ENCODE measurements at places on chromosomes 5 and 9.

DNA sequence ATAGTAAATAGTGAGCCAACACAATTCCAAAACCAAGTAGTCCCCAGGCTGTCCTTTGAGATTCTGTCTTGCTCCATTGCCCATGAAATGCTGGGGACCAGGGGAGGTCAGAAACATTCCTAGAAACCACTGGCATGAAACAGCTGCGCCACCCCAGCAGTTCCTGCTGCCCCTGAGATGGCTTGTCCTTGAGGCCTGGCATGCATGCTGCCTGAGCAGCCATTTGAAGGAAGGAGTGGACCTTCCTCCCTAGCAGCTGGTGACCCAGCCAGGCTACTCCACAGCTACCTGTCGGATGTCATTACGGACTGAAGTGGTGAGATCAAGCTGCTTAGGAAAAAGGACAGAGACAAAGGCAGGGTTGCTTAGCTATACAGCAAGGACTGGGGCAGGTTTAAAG, 260.6 kb downstream of the DENND1A start:
- DNase-seq: no peak

- DNase-seq: no peak
Observed at GRCh38 chr5:159821461-159821940, 94.8 kb upstream of the ADRA1B start.

DNA sequence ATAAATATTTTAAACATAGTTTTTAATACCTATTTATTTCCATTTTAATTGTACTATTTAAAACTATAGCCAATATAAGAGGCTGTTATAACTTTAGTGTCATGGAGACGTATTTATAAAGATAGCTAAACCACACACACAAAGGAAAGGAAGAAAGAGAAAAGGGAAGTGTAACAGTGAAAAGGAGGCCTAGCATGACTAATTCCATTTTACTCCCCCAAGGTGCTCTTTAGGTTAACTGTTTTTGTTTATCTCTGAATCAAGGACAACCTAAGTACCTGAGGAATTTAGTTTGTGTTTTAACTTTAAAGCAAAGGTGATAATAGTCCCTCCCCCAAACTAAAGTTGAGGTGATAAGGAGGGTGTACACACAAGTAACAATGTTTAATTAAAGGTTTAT, 1188.9 kb upstream of the C9orf72 start:
- DNase-seq: no peak

- no peak for DNase-seq
Observed at GRCh38 chr5:148393390-148393741, 9.6 kb downstream of the FBXO38 start.

GRCh38 chr9:26802921-26803320, 89.7 kb downstream of the CAAP1 start:
- DNase-seq: no peak

DNA sequence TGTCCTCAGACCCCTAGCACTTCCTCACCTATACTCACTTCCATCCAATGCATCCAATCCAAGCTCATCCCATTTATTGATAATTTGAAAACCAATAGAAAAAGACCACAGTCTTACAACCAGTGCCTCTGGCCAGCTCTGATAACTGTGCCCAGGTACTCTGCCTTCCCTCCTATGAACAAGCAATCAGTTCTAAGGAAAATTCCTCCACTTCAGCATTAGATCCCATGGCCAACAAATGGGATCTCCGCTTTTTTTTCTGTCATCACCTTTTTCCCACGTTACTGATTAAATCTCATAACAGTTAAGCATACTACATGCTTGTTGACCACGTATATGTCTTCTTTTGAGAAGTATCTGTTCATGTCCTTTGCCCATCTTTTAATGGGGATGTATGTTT, 41.7 kb upstream of the GLIS3 start:
- no peak for DNase-seq
